ENCODE measurements at places on chromosomes 4 and X.

GRCh38 chr4:188781655-188782054 lies 642.4 kb downstream of the TRIML1 start:
- no peak for DNase-seq

DNA sequence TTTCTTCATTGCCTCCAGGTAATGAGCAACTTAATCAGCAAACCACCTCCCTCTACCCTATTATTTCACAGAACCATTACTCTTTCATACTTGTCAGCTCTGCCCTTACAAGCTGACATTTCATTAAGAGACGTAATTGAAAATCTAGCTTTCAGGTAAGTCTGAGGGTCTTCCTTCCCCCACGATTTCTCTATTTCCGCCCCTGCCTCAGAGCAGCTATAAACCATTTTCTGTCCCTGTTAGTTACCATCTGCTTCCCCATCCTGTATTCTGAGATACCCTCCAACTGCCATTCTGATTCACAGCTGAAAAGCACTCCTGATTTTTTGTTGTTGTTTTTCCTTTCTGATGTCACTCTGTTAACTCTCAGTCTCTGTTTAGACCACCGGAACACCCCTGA lies 37.1 kb downstream of the SH3RF1 start:
- no peak for DNase-seq

- DNase-seq: no peak
Measured at GRCh38 chrX:144586756-144587155, 660.5 kb upstream of the SPANXN1 start.

DNA sequence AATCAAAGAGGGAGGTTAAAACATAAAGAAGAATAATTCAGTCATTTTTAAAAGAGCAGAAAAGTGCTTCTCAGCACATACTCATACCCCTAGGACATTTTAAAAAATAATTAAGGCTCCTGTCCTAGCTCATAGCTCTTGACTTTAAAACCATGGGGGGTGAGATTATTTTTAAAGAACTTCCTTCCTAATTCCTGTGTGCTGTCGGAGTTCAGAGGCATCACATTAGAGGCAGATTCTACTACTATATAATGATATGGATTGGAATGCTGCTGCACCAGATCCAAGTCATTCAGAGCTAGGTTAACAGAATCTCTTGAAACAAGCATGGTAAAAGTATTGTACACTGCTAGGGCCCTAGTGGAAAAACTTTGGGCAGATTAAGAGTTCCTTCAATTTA lies 456.5 kb upstream of the ADGRL3 start:
- DNase-seq: no peak

GRCh38 chr4:112515198-112516065 lies 548 bp downstream of the NEUROG2 start:
- DNase-seq: no peak

DNA sequence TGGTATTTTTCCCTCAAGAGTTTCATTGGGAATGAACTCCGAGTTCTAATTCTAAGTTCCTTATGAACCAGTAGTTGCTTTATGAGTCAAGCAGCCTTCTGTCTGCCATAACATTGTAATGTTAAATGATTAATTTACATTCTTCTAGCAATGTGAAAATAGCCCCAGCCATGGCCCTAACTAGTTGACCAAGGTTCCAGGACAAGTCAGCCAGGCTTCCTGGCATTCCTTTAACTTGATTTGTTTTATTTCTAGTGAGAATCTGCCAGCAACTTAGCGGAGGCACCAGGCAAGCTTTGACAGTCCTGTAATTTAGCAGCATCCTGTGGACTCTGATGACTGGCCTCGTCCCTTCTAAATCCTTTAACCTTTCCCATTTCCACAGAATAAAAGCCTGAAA lies 69.0 kb downstream of the GLRA2 start:
- no peak for DNase-seq

GRCh38 chr4:82217986-82218715 lies 155.6 kb downstream of the HNRNPD start:
- peak; percentile 3 for DNase-seq

- DNase-seq: no peak
Measured at GRCh38 chrX:30039768-30040167, 175.6 kb upstream of the MAGEB2 start.

GRCh38 chr4:84726356-84726755 lies 143.4 kb downstream of the CDS1 start:
- no peak for DNase-seq

GRCh38 chr4:27692158-27692557 lies 831.5 kb downstream of the STIM2 start:
- no peak for DNase-seq

- DNase-seq: no peak
Measured at GRCh38 chr4:79882806-79883205, 190.2 kb downstream of the ANTXR2 start.

DNA sequence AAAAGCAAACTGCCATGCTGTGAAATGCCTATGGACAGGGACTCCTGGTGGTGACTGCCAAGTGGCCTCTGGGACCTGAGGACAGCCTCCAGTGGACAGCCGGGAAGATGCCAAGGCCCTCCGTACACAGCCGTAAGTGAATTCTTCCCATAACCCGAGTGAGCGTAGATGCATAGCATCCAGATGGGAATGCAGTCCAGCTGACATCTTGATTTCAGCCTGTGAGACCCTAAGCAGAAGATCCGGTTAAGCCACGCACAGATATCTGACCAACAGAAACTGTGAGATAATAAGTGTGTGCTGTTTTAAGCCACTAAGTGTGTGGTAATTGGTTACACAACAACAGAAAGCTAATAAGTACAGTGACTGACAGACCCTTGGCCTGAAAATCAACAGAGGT lies 55.9 kb downstream of the TMEM156 start:
- DNase-seq: no peak

GRCh38 chr4:116531870-116532269 lies 553.5 kb downstream of the TRAM1L1 start:
- DNase-seq: no peak

GRCh38 chr4:108272046-108272445 lies 103.3 kb upstream of the LEF1 start:
- no peak for DNase-seq

GRCh38 chrX:105975382-105975781 lies 63.1 kb downstream of the SERPINA7 start:
- no peak for DNase-seq

DNA sequence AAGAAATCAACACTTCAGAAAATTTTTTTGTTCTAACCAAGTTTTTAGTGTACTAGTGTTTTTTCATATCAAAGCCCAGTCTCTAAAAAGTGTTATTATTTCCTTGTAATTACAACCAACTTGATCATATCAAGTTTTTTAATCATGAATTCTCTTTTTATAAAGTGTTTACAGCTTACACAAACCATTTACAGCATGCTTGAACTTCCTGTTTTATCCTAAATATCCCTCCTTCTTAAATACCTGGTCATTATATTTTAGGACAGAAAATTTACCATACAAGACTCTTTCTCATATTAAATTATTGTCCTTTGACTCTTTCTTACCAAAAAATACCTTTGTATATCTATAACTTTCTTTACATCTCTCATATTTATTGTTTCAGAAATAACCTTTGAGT lies 89.4 kb upstream of the NPY2R start:
- DNase-seq: no peak

DNA sequence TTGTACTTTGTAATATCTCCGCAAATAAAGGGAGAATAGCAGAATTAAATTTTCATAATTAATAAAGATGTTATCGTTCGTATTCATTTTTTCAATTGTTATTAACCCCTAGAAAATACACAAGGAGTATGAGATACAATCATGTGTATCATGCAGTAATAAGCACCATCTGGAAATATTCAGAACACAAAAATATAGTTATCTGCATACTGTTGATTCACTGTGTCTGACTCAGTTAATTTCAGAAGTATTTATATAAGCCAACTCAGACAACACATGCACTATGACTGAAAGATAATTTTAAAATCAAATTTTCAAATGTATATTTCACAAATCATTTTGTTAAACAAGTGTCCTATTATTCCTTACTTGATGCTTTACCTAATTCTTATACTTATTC lies 1954.8 kb downstream of the ARAP2 start:
- no peak for DNase-seq

DNA sequence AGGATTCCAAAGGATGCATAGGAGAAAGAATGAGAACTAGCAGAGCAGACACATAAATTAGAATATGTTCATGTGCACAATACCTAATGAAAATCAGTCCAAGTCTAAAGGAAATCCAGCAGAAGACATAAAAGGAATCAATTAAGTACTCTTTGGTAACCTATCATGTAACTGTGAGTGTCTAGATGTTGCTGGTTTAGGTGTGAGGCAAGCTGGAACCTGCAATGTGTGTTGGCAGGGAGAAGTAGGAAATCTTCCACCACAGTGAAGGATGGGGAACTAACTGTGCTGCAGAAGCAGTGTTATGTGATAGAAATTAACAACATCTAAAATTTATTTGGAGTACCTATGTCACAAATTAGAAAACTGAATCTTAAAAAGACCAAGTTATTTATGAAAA lies 330.8 kb upstream of the DKK2 start:
- no peak for DNase-seq

GRCh38 chrX:19293606-19294325 lies 50.0 kb upstream of the PDHA1 start:
- no peak for DNase-seq

DNA sequence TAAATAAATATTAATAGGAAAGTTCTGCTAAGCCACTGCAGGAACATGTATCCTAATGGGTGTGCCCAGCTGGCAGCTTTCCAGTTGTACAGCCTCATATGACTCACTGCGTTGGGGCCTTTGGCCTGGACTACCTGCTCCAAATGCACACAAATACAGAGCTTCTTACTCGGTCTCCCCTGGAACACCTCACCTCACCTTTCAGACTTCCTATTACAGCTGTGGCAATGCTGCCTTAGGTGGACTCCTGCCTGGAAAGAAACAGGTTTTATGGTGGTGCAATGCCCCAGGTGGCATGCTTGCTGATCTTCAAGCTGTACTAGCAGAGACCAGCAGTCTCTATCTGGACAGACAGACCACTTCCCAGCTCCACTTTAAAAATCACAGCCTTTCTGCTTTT lies 85.7 kb upstream of the EXOC1L start:
- no peak for DNase-seq

DNA sequence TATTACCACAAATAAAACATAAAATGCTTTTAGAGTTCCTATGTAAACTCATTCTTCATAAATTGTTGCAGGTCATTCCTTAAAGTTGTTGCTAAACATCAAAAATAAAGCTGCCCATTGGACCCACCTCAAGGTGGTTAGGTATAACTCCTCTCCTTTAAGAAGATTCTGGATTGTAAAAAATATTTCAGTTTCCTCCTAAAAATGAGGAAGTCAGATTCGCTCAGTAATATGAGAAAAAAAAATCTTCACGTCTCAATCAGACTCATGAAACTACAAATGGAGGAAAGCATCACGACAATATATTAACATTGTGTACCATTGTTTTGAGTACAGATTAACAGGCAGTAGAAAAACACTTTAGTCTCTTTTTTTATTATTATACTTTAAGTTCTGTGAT lies 105.9 kb downstream of the DDX60 start:
- no peak for DNase-seq

DNA sequence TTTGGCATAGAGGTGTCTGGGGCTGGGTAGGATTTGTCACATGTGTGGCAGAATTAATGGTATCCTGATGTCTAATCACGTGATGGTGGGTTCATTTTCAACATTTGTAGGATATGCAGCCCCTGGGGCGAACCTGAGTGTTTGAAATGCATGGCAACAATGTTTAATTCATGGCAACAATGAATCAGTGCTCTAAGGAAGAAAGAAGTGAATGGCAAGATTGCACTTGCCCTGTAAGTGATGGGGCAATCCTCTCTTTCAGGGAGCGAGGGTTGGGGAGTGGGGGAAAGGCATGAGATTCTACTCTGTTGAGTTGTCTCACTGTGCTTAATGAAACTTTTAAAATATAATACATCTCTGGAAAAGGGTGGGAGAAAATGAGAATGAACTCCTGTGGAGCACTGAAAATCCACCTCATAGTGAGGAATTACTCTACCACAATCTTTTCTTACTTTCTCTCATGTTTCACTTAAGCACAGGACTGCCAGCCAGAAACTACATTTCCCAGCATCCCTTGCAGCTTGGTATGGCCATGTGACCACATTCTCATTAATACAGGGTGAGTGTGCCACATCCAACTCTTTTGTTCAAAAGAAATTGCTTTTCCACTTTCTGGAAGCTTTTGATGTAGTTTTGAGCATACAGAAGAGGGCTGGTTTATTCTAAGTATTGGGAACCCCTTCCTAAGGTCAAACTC lies 64.0 kb upstream of the PGM2 start:
- no peak for DNase-seq

DNA sequence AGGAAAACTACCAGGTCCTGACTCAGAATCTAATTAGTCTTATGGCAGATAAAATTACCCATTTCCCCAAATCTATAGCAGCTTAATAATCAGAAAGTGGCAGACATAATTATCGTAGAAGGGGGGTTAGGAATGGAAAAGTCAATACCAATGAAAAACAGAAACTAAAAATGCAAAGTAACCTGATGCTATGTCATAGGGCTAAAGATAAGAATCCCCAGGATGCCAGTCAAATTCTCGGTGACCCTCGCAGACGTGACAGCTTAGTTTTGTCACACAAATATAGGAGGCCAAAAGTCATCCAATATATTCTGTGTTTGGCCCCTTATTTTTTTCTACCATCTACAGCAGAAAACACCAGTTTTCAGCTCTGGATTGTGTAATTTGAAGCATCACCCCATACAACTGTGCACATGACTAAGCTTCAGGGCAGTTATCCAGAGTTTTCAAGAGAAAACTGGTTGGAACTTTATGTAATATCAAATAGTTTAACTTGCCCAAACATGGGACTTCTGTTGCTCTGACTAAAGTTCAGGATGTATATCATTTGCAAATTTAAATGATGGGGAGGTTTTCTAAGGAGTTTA lies 30.9 kb downstream of the RASSF6 start:
- DNase-seq: no peak

DNA sequence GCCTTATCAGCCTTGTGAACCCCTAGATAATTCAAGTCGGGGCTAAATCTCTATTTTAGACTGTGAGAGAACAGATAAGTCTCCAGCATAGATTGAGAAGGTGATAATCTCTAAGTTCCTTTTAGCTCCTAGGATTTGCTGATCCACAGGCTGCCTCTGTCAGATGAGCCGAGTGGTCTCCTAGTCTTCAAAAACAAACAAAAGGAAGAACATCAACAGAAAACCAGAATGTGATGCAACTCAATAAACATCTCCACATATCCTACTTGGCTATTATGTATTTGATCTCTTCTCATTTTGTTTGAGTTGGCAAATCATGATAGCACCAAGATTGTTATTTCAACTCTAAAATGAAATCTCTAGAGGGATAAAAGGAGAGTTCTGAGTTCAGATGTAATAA lies 88.4 kb upstream of the SLC7A11 start:
- DNase-seq: no peak

DNA sequence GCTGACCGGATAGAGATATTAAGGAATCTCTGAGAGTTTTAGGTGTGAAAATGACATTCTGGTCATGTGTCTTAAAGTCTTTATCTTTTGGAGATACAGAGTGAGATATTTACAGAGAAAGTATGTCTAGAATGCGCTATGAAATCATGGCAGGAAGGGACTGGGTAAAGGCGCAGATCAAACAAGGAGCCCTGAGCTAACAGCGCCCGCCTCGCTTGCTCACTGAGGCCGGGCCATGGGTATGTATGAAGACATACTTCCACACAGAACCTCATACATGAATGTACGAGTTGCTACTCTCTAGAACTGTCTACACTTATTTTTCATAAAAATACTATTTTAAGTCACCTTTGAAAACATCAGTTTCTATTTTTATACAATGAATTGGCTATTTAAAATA lies 20.0 kb downstream of the FAM53A start:
- DNase-seq: no peak
